ENCODE measurements at places on chromosomes 7 and 10.
A peak's percentile ranks its signal among the peaks of the same experiment; 100 is the strongest.

- no peak for DNase-seq
Observed at GRCh38 chr7:152702-153391, 39.5 kb upstream of the FAM20C start.

DNA sequence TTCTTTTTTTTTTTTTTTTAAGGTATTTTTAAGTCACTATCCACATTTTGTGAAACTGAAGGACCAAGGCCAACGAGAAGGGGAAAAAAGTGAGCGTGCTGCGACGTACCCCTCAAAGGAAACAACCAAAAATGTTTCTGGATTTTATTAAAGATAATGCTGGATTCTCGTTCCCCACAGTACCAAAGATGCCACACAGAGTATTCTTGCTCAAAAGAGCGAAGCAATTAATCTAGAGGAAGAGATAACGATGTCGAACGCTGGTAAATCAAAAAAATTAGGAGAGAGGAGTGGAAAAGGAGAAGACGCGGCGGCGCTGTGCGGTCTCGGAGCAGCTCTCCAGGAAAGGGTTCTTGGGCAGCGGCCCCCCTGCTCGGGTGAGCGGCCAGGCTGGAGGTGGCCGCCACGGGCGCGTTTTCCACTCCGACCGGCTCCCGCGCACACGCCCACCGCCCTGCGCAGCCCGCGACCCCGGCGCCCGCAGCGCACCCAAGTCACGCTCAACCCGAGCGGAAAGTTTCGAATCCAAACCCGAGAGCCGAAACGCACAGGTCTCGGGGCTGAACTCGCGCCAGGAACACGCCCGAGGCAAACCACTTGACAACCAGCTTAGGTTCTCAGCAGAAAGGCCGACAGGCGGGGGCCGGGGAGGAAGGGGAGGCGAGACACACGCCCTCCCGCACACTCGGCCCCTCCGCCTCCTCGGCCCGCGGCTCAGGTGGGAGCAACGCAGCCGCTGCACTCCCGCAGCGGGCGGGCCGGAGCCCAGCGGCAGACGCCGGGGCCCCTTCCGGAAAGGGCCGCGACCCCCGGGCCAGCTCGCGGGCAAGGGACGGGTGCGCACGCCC, 989 bp downstream of the SRPK2 start:
- DNase-seq, result peak; percentile 31

GRCh38 chr7:45430397-45430796, 143.8 kb upstream of the ADCY1 start:
- no peak for DNase-seq

GRCh38 chr10:31508882-31509281, 189.9 kb downstream of the ZEB1 start:
- no peak for DNase-seq

- DNase-seq, result no peak
Observed at GRCh38 chr7:105320896-105321295, 67.8 kb downstream of the SRPK2 start.

GRCh38 chr7:142669074-142669654, 80.1 kb upstream of the PRSS1 start:
- no peak for DNase-seq

- no peak for DNase-seq
Observed at GRCh38 chr7:29196191-29196590, 1.6 kb downstream of the CHN2 start.

DNA sequence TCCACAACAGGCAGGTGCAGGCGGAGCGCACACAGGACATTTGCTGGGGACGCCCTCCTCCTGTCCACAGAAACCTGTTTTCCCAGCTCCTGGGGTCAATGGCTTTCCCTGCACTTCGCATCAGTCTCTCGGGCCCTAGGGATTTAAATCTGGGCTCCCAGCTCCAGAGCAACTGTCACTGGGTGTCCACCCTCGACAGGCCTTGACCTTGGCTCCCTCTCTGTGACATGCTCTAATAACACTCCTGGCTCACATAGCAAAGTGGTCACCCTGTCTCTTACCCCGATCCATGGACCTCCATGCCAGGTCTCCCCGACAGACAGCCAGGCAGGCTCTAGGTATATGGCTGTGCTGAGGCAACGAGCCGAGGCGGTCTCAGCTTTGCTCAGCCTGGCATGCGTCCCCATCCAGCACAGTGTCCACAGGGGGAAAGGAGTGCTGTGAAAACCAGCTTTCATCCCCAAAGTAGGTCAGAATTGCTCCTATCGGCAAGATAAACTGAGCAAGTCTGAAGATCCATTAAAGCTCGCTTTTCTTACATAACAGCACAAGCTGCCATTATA, 195.6 kb downstream of the TNS3 start:
- no peak for DNase-seq

GRCh38 chr10:12412666-12413368, 63.5 kb downstream of the CAMK1D start:
- peak; percentile 30 for DNase-seq

GRCh38 chr10:49117376-49118070, 2.2 kb upstream of the VSTM4 start:
- no peak for DNase-seq

- DNase-seq, result no peak
Observed at GRCh38 chr10:1134156-1134555, 78.0 kb downstream of the WDR37 start.

DNA sequence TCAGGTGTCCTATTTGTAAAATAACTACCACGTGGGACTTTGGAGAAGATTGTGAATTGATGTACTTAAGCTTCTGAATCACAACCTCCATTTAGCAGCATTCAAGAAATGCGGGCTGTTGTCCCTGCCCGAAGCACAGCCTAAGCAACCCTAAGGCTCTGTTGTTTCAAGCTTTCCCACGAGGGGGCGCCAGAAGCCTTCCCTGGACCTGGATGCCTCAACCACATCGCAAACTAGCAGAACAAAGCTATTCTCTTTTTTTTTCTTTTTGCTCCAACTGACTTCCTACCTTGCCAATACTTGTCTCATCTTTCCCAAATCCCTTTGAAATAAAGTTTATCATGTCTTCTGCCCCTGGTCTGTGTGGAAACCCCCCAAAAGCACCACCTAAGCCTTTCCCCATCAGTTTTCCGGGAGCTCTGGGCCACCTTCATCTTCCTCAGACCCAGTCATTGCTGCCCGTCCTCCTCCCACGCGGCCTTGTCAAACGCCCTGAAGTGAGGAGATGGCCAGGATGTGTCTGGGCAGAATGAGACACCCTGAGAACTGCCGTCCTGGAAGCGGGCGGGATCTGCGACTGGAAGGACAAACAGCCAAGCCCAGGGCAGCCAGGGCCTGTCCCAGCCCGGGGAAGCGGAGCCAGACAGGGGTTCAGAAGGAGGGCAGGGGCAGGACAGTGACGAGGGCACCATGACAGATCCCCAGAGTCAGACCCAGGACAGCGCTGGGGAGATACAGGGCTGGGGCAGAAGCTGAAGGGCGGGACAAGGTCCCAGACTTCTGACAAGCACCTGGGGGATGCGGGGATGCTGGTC, 112.7 kb downstream of the SLIT1 start:
- DNase-seq, result peak; percentile 80

DNA sequence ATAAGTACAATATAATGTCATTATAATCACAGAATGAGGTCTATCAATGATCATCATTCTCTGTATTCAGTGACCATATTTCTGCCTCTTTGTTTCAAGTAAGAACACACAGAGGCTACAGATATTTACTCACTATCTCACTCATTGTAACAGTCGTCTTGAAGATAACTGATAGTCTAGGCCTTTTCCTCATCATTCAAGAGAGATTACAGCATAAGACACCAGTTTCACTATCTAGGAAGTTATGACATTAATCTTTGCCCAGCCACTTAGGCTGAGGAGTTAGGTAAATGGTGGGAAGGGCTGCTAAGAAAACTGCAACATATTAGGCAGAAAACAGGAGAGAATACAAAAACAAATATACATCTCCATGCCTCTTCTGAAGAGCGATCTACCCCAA, 125.3 kb downstream of the CHCHD3 start:
- no peak for DNase-seq

GRCh38 chr10:112913661-112914287, 36.3 kb upstream of the TCF7L2 start:
- no peak for DNase-seq

DNA sequence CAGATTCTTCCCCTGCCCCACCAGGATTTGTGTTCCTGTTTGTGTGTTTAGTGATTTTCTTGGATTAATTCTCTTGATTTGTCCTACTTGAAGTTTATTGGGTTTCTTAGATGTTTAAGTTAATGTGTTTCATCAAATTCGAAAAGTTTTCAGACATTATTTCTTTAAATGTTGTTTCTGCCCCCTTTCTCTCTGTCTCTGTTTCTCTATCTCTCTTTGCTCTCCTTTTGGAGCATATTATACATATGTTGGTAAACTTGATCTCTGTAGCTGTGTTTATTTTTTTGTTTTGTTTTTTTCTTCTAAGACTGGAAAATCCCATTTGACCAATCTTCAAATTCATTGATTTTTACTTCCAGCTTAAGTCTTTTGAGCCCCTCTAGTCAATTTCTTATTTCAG, 115.6 kb downstream of the ZNF277 start:
- no peak for DNase-seq

DNA sequence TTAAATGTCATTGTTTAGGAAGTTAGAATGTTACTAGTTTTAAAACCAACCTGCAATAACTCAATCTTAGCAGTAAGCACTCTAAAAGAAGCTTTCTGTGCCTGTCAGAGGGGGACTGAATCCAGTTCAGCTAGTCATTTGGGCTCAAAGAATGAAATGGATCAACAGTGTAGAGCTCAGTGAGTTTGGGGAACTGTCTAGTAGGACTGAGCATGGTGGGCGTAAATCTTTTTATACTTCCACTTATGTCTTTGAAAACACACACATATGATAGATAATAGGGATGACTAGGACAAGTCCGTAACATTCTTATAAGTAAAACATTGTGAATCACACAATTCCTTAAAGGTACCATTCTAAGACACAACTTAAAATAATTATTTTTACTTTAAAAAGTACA, 11.5 kb downstream of the GSAP start:
- no peak for DNase-seq

GRCh38 chr10:120891365-120891764, 40.2 kb downstream of the WDR11 start:
- no peak for DNase-seq

GRCh38 chr7:35792472-35792871, 8.4 kb upstream of the SEPTIN7 start:
- no peak for DNase-seq

Data from stimulated activated CD4-positive, alpha-beta T cell treated with anti-CD3 and anti-CD28 coated beads, Interleukin-15, amount 100 ng/mL, for 48 hours (primary cell).